ENCODE measurements at places on chromosomes 2 and 18.
A peak's percentile ranks its signal among the peaks of the same experiment; 100 is the strongest.

GRCh38 chr2:122368576-122369243 lies 613.3 kb downstream of the TSN start:
- DNase-seq = no peak

DNA sequence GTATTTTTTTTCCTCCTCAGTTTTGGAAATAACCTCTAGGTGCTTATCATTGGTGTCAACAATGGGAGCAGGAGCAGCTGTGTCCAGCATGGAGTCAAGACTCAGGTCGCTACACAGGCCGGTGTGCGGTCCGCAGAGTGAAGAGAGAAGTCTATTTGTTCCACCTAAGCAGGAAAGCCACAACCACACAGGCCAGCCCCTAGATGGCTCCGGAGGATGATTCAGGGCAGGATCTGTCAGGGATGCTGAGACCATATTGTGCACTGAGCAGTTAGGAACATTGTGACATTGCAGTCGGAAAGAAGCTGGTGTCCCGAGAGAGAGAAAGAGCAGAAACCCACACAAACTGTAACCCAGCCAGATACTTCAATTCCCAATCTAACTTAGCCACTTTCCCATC lies 136.9 kb downstream of the GAREM1 start:
- peak; percentile 21 for DNase-seq

DNA sequence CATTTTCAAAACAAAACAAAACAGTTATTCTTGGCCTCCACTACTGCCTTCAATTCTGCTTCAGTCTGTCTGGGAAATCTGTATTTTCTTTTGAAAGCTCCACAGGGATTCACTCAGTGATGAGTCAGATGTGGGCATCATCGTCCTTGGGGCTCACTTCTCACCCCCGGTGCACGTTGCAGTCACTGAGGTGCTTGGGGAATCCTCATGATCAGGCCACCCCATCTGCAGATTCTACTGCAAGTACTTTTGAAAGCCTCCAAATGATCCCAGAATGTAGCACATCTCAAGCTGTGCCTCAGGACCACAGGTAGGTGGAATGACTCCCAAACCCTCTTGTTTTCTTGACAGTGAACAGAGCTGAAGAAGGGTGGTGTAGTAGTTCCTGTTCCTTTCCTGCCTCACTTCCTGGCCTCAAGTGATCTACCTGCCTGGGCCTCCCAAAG lies 34.3 kb downstream of the LPIN2 start:
- peak; percentile 53 for DNase-seq

GRCh38 chr18:10563886-10564285 lies 38.1 kb downstream of the NAPG start:
- peak; percentile 19 for DNase-seq

- no peak for DNase-seq
Observed at GRCh38 chr18:37672932-37673595, 107.5 kb upstream of the CELF4 start.

- DNase-seq = no peak
Observed at GRCh38 chr2:77434880-77435279, 87.3 kb downstream of the LRRTM4 start.

DNA sequence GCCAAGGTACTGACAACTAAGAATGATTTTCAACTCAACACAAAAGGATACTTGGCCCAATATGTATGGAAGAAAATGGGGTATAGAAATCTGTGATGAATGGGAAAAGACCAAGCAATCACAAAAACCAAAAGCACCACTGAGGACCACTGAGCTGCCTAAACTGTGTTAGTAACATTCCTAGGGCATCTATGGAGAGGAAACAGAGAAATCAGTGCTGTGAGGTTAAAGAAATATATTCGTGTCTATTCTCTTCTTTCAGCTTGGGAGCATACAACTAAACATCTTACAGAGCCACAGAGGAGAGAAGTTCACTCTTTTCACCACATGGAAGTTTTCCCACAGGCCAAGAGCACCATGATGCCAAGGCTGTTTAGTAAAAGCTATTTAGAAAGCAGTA lies 47.3 kb upstream of the CALCRL start:
- no peak for DNase-seq

- peak; percentile 38 for DNase-seq
Observed at GRCh38 chr2:229610333-229610732, 104.0 kb downstream of the DNER start.

All from epithelial cell of esophagus (primary cell).